ENCODE measurements at places on chromosomes 2 and 18.

- no peak for DNase-seq
These were observed 485.7 kb downstream of the THSD7B start for GRCh38 chr2:137251045-137251444.

DNA sequence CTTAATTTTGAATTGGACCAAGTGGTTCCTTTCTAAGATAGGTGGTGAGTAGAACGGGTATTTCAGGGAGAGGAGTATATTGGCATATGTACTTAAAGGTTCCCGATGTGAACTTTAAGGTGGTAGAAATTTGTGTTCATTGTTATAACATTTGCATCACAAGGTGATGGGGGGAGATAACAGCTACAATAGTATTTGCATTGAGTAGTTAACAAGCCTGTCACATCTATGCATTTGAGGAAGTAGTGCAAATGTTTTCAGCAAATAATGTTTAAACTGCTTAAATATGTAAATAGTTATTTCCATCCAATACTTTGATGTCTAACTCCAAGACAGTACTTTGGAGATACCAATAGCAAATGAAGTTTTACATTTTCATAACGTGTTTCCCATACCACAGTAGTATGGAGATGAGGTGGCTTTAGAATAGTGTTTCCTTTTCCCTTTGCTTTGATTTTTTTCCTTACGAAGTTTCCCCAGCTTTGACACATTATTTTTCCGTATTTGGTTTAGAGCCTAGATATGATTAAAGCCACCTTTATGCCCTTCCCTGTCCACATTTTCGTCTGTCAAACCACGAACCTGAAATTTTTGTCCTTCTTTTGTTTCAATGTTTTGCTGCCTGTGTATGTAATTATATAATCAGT, 46.6 kb downstream of the VAPA start:
- no peak for DNase-seq

GRCh38 chr2:199855812-199856211, 4.8 kb upstream of the FTCDNL1 start:
- DNase-seq, result no peak

DNA sequence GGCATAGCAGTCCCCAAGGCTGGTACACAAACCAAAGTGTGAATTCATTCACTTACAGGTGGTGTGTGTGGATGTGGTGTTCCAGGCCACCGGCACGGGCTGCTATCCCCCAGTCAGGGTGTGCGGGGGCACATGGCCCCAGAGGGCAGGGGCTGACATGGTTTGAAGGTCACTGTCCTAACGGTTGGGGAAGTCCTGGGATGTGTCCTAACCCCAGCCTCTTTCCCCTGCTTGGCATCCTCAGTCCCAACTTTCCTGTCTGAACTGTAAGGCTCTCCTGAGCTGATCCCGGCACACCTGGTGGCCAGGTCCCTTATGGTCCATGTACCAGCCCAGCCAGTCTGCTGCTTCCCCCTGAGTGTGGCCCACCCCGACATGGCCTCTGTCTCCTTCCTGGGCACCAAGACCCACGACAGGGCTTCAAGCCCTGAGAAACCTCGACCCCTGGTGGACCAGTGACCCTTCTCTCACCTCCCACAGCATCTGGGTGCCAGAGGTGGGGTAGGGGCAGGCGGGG, 2.4 kb upstream of the TMEM185B start:
- DNase-seq, result no peak

- no peak for DNase-seq
These were observed 46.2 kb downstream of the IKZF2 start for GRCh38 chr2:213105212-213105611.

GRCh38 chr2:85188852-85189251, 55.7 kb downstream of the TCF7L1 start:
- DNase-seq, result no peak

DNA sequence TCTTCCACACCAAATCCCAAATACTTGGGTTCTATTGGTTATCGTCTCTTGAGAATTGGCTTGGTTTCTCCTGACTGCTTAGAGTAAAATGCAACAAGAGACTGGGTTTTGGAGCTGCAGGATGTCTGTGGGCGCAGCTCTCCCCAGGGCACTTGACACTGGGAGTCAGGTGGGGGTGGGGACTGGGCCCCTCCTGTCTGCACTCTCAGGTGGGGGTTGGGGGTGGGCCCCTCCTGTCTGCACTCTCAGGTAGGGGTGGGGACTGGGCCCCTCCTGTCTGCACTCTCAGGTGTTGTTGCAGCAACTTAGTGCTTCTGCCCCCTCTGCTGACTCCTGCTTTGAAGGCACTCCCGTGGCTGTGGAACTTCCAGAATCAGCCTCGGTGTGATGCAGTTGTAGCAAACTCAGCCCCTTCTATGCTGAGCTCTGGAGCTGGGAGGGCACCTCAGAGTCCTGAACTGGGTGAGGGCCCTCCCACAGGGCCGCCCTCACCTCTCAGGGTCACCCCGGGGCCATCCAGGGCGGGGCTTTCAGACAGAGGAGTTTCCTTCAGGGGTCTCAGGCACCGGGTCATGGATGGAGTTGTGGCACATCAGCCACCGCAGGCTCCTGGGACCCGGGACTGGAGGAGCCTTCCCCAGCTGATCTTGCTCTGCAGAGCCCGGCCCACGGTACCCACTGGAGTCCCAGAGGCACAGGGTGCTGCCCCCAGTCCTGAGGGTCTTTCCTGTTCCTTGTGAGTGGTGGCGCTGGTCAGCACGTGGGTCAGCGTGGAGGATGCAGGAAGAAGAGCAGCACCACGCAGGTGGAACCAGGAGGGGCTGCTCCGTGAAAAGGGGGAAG, 22.9 kb upstream of the CIDEA start:
- DNase-seq, result no peak

DNA sequence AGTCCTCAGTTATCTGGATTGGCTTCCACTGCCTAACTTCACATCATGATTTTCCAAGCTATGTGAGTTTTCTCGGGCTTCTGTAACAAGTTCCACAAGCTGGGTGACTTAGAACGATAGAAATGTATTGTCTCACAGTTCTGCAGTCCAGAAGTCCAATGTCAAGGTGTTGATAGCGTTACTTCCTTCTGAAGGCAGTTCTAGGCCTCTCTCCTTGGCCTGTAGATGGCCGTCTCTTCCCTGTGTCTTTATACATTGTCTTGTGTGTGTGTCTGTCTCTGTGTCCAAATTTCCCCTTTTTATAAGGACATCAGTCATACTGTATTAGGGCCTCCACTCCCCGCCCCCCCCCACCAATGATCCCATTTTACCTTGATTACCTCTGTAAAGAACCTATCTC, 7.5 kb downstream of the LTBP1 start:
- DNase-seq, result no peak

GRCh38 chr2:155404433-155405002, 706.0 kb downstream of the KCNJ3 start:
- no peak for DNase-seq

GRCh38 chr2:199458806-199459285, 1.1 kb upstream of the SATB2 start:
- DNase-seq, result no peak

- DNase-seq, result no peak
These were observed 441.7 kb downstream of the CBLN2 start for GRCh38 chr18:72102412-72102811.

GRCh38 chr2:164306872-164307271, 314.4 kb downstream of the GRB14 start:
- no peak for DNase-seq

DNA sequence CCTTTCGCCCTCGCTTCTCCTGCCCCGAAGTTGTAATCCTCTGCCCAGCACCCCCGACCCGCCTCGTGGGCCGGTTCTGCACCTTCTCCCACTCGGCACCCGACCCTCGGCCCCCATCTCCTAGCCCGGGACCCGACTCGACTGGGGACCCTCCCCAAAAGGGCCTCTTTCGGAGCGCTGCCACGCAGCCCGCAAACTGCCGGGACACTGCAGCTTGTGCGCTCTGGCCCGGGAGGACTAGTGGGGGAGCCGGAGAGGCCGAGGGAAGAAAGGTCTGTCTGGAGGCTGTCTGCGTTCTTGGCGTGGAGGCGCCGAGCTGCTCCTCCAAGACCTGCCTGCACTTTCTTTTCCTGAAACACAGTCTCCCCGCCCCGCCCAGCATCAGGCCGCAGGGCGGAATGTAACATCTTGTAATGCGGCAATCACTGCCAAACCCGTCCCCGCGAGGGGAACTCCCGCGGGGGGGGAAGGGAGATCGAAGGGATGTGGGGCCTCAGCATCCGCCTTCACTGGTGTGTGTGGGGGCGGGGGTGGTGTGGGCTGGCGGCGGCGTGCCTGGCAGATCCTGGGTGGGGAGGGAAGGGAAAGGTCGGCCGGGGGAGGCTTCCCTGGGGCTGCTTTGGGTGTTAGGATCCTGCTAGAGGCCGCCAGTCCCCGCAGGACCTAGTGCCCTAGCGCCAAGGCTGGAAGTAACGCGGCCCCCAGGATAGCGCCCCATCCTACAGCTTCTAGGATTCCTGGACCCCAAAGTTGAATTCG, 7.4 kb downstream of the DLX2 start:
- DNase-seq, result no peak

DNA sequence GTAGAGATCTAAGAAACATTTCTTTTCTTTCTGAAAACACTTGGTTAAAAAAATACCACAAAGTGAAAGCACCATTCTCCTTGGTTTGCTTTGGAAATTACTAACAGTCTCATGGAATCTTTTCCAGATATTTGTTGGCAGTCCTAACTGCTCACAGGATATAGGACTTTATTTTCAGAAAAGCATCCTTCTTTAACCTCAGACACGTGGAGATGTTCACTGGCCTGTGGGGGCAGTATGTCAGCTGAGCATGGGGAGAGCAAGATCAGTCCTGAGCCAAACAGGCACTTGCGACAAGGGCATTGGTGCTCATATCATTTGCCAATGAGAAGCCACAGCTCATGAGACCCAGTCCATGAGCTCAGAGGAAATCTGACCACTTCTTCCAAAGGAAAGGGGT, 371.9 kb downstream of the NBAS start:
- no peak for DNase-seq

- no peak for DNase-seq
These were observed 287.9 kb upstream of the HNMT start for GRCh38 chr2:137676346-137676745.

- DNase-seq, result no peak
These were observed 567.8 kb upstream of the KLHL29 start for GRCh38 chr2:22817197-22817596.

GRCh38 chr18:13185675-13186198, 32.8 kb upstream of the LDLRAD4 start:
- DNase-seq, result no peak

GRCh38 chr2:123791207-123791606, 233.9 kb upstream of the CNTNAP5 start:
- no peak for DNase-seq

DNA sequence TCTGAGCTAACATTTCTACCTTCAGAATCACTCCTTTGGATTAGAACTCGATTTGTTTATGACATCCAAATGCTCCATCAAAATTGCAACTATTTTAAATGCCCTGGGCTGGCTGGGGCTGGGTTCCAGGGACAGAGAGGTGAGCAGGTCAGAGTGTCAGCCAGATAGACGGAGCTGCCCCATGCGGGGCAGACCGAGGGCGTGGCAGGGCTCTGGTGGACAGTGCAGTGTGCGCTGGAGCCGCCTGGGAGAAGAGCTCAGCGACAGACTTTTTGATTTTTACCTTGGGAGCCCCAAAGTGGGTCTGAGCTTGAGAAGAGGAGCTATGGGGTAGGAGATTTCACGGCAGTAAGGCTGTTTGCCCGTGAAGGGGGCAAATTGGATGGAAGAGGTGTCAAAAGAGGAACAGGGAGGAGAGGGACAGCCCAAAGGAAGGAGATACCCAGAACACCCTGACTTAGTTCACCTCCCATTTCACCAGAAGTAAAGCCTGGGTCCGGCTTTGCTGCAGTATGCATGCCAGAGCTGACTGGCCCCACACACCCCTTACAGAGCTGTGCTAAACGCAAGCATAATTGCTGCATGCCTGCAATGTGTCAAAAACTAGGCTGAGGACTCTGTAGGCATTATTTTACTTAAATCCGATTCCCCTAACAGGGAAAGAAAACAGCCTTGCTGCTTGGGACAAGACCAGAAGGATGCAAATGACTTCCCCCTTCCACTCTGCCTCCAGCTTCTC, 33.7 kb downstream of the EN1 start:
- DNase-seq, result no peak

- no peak for DNase-seq
These were observed 96.8 kb downstream of the PRKCE start for GRCh38 chr2:45748239-45748638.

GRCh38 chr18:12347895-12348294, 29.1 kb downstream of the AFG3L2 start:
- no peak for DNase-seq

DNA sequence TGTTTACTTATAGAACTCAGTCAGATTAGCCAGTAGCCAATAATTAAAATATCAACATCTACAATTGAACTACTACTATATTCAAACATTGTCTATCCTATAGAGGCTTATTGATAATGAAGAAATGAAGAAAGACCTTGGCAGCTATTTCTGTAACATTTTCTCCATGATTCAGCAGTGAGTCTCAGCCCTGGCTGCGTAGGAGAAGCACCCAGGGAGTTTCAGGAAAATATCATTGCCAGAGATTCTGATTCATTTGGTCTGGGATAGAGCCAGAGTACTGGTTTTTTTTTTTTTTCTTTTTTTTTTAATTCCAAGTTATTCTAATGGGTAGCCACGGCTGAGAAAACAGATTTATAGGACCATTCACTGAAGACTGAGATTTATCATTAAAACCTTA, 404.8 kb downstream of the TXNL1 start:
- no peak for DNase-seq

GRCh38 chr2:187529977-187530721, 24.1 kb downstream of the TFPI start:
- no peak for DNase-seq

GRCh38 chr2:236246711-236247246, 17.4 kb downstream of the ASB18 start:
- no peak for DNase-seq

DNA sequence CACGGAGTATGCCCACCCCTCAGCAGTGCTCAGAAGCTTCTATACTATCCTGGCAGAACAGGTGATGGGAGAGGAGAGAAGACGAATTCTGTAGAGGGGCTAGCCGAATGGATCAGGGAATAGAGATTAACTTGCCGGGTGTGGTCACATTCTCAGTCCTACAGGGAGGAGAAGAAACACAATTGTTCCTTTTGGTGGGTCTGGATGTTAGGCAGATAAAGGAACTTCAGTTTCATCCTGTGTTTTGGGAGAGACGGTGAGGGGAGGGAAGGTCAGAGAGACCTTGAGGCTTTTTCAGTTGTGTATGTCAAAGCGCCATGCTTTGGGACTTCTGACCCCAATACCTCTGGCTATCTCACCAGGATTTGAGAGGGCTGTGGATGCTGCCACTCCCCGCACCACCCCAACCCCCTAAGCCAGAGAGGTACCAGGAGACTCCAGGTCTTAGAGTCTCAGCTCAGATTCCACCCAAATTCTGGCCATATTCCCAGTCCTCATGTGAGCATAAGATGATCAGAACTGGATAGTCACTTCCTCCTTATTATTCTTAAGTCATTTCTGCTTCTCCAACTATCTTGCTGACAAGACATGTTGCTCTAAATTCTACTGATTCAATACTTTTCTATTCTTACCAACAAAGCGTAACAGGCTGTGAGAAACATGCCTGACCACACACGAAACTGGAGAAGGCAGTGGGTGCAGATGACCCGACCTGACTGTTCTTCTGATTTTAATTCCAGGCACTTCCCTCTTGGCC, 2.3 kb upstream of the TMEM37 start:
- no peak for DNase-seq

Data from NCI-H187 (cell line).